Activated CD4-positive, CD25-positive, alpha-beta regulatory T cell treated with anti-CD3 and anti-CD28 coated beads, Interleukin-2, amount 50 U/mL, for 16 hours (primary cell): ENCODE measurements at places on chromosomes 7 and 10.

DNA sequence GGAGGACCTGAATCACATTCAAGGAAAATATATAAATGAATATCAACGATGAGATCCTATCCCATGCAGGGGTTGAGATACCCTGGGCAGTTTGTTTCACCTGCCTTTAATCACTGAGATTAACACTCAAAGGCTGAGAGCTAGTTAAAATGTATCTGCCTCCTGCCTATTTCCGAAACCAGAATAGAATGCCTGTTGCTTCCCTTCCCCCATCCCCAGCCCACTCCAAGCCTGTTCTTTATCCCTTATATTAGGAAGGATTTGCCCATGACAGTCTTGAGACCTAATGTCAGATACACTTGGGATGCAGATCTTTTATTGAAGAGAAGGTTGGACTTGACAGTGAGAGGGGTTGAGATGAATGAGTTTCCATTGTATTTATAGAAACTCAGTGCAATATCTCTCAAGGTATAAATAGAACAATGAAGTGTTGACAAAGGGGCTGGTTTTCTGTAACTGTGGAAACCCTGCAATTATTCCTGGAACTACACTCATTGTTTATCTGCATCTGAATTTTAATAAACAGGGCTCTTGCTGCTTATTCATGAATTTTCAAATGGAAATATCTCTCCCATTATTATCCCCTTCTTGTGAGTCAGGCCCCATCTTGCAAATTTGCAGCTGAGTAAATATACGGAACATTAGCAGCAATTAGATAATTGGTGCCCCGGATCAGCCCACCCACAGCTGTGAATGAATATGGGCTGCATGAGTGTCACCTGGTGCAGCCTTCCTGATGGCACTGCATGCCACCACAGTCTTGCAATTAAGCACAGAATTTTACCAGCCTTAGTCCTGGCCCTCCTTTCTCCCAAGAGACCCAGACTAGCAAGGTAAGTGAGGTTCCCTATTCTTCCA lies 66.7 kb downstream of the SORCS3 start:
- no peak for DNase-seq

DNA sequence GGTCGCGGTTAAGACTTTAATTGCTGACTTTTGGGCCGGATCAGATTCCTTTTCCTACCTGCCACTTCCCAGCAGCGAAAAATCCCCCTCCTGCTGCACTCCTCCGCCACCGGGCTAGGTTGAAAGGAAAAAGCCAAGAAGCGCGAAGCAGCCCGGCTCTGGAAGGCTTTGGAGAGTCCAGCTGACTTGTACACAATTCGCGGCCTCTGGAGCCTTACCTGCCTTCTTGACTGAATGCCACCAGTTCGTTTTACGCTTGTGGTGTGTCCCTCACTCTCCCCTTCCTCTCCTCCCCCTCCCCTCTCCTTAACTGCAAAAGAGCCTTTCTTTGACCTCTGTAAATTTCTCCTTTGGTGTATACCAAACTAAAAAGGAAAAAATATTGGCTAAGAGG lies 2.7 kb upstream of the FEZF1 start:
- no peak for DNase-seq

DNA sequence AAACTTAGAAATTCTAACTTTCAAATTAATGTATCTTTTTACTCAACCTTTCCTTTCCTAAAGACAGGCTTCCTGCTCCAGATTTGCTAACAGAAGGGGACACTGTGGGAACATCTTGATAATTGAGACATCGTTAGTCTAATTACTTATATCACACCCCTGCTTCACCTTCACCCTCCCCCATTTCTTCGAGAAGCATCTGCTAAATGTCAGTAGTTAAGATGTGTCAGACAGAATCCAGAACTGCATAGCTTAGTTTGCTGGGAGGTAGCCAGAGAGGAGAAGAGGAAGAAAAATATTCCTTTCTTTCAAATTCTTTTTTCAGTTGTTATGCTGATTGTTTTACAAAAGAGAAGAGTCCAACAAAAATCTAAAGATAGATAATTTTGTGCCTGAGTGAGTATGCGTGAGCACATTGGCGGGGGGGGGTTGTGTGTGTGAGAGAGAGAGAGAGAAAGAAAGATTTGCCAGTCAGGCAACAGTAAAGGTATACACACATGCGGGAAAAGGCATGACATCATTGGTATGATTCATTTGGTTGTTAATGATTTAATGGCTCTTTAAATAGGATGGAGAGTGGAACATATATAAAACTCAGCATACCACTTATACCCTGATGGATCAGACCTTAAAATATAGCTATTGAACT lies 192.4 kb downstream of the PTN start:
- DNase-seq = no peak

DNA sequence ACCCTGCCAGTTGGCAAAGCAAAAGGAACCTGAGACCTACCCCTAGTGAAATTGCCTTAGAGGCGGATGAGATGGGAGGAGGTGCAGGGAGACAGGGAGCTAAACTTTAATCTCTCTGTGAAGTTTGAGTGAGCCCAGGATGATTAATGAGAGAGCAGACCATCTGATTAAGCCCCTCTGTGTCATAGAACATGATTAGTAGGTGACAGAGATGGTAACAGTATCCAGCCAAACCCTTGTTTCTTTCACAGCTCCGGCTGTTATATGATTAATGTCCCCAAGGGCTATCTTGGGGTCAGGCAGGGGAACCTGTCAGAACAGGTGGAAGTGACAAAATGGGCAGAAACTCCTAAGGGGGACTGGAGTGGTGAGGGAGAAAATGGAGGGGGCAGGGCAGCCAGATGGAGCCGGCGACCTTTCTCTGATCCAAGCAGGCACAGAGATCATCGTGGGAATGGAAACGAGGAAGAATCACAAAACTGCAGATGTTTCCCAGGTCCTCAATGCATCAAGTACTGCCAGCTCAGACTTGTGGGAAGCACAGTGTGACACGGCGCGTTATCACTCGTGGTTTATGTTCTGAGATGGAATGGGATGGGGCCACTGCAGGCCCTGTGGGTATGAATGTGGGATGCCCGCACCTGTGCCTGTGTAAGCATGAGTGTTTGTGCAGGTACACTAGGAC lies 684.2 kb downstream of the LRMDA start:
- DNase-seq = no peak

DNA sequence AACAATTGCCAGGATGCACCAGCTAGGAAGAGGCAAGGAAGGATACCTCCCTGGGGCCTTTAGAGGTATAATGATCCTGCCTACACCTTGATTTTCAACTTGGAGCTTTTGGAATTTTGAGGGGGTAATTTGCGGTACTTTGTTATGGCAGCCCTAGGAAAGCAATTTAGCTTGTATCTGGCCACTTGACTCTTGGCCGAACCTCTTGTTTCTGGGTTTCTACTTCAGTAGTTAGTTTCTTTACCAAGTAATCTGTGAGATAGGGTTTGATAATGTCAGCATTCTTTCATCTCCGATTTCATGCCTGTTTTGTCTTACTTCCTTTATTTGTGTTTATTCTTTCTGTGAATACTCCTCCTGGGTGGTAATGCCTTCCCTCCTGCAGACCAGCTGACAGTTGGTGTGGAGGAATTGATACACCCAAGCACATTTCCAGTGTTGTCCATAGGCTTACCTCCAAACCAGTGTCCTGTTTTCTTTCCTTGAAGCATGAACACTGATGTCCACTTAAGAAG lies 163.7 kb downstream of the SND1 start:
- no peak for DNase-seq

- DNase-seq = no peak
These were observed 18.8 kb upstream of the INPP5A start for GRCh38 chr10:132518572-132519381.

DNA sequence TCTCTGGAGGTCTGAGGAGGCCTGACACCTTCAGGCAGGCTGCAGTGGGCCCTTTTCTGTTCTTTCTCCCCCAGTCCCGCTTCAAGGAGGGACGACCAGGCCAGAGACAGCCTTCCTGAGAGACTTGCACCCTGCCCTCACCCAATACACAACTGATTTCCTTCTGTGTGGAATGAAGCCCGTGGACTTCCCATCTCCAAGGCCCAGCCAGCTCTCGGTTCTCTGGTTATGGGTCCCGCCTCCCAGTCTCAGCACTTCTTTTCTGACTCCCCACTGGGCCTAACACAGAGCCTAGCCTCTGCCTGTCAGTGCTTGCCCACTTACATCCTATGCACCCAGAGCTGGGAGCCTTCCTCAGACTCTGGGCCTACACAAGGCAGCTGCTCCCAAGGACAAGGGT lies 24.1 kb upstream of the ADCYAP1R1 start:
- DNase-seq = no peak

- DNase-seq = no peak
These were observed 191.4 kb downstream of the KLF6 start for GRCh38 chr10:3593611-3594010.

DNA sequence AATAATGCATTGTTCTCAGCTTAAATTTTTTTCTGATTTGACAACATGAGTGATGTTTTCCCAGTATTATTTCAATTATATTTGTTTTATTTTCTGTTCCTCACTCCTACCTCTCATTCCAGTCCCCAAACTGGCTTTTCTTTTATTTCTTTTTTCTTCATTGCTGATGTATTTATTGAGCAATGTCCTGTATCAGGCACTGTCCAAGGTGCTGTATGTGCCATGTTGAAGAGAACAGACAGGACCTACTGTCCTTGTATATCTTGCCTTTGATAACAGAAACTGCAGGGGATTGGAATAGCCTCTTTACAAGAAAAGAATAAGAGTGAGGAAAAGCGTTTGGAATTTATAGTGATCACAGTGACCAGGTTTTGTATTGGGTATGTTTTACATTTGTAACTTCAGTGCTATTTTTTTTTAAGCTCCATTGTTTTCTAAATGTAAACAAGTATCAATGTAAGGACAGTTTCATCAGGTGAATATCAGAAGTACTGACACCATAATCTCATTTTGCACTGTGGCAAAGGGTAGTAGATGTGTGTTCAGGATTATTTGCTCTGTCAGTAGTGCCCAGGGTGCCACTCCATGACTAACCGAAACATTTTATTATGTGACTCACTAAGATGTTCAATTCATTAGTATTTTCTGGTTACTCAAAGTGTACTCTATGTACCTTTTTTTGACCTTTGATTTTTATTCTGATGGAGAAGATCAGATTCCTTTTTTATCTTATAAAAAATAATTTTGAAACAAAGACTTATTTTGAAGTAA lies 15.6 kb upstream of the CLDN12 start:
- no peak for DNase-seq

GRCh38 chr7:126044662-126045061 lies 1115.0 kb upstream of the POT1 start:
- DNase-seq = no peak

DNA sequence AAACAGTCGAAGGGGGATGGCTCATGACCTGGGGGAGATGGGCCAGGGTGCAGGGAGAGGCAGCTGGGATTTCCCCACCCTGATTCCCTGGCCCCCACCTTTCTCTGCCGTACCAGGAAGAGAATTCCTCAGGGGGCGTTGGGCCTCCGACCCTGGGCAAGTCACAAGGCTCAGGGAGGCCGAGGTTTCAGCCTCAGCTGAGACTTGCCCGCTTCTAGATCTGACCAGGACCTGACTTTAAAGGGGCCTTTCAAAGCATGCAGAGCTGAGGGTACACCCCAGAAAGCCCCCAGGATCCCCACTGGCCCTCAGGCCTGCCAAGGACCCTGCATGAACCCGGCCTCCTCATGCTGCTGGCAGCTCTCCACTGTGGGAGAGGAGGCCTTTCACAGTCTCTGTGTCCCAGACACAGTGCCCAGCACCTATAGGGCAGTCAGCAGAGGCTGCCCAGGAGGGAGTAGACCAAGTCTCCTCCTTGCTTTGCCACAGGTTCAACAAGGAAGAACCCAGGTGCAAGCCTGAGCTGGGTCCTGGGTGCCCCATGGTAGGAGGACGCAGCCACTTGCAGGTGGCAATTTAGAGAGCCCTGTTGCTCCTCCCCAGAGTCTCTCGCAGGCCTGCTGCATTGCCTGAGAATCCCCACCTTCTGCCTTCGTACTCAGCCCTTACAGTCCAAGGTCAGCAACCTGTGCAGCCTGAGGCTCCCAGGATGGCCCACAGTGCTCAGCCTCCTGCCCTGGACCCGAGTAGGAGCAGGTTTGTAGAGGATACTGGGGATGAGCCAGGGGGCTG lies 89.3 kb downstream of the CHST15 start:
- no peak for DNase-seq

- DNase-seq = no peak
These were observed 27.4 kb downstream of the CCDC6 start for GRCh38 chr10:59878915-59879314.

DNA sequence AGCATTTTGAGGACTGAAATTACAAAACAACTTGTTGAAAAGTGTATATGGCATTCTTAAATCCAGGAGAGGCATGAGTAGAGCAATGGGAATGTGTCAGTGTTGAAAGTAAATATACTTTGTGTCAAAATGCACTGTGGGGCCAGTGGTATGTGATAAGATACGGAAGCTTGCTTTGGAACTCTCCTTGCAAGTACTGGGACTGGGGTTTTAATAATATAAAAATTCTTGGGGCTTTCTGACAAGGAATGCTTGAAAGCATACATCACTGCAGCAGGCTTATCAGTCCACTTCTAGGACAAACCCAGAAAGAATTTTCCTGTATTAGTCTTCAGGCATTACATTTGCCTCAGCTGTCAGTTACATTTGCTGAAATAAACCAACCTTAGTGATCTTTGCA lies 472.8 kb upstream of the FZD8 start:
- no peak for DNase-seq

- no peak for DNase-seq
These were observed 36.9 kb downstream of the AKR1B1 start for GRCh38 chr7:134422008-134422407.

- DNase-seq = no peak
These were observed 5.5 kb downstream of the ZNF775 start for GRCh38 chr7:150384406-150385301.

DNA sequence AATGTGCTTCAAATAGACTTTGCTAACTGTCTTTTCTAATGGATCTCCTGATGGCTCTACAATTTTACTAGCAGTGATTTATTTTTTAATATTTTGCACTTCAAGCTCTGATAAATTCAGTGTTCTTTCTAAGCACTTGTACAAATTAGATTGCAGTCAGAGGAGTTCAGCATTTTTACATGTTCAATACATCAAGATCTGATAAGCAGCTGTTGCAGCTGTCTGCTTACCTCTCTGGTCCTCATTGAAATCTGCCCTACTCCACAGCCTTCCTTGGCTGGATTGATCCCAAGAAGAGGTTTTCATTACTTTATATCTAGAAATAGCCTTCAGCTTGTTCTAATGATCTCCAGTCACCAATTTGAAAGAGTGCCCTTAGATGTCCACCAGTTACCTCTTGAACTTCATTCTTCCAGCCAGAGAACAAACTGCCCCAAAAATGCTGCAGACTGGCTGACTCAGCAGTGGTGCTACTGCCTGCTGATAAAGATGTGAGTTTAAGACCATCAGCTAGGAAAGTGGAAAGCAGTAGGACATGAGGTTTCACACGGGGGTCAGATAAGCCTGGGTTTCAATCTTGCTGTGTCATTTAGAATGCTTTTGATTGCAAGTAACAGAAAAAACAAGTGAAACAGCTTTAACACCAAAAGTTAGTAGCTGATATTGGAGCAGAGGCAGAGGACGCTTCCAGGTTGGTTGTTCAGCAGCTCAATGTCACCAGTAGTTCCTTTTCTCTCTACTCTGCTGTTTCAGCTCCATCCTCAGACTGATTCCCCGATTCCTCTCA lies 350.9 kb upstream of the NPVF start:
- no peak for DNase-seq

GRCh38 chr7:139321071-139321745 lies 19.9 kb upstream of the FMC1 start:
- DNase-seq = no peak
